Tracheal epithelial cell (primary cell): ENCODE measurements at places on chromosomes 13 and 19. TPM values are rescaled to one million over a fixed set of nuclear protein-coding genes. Genes with fewer than 3 reads are reported as not detected.

RYR1 gene
- 0.48 and 5.5 TPM in 2 replicates for total RNA-seq

CNFN gene
- total RNA-seq, result 0.72 TPM in 1 of 2 replicates, not detected in the other

APOC4 gene
- total RNA-seq, result not detected in 2 replicates

ANGPTL8 gene
- total RNA-seq, result not detected in 2 replicates

KLK4 gene
- total RNA-seq, result not detected in 2 replicates

B3GNT8 gene
- total RNA-seq, result 1.7 and 3.6 TPM in 2 replicates

SMIM44 gene
- total RNA-seq, result 0.72 TPM in 1 of 2 replicates, not detected in the other

ALOX5AP gene
- total RNA-seq, result 1.2 TPM in 1 of 2 replicates, not detected in the other

LYPD3 gene
- 4.9 and 13.0 TPM in 2 replicates for total RNA-seq
